Activated CD4-positive, alpha-beta T cell treated with anti-CD3 and anti-CD28 coated beads, Interleukin-2, amount 10 ng/mL, durations not matched to agents 24 days and 14 days (primary cell): ENCODE measurements at places on chromosomes 5 and 9. TPM values are rescaled to one million over a fixed set of nuclear protein-coding genes. Genes with fewer than 3 reads are reported as not detected.
A peak's percentile ranks its signal among the peaks of the same experiment; 100 is the strongest.

Gene TRAF2
- 61.6 and 66.6 TPM in 2 replicates for total RNA-seq

DNA sequence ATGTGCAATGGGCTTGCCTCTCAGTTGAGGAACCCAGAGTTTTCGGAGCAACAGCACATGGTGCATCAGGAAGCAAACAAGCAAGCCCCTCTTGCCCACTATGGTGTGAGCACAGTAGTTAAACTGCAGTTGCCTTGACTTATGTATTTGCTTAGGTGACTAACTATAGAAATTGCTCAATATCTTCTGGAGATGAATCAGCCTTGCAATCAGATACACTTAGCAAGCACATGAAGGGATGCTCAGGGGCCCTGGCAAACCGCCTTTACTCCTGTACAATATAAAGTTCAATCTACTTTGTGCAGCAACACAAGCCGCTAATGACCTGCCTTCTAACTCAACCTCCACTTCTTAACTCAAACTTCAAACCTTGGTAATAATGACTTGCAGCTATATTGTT lies 581.7 kb upstream of the RIOK2 start:
- no peaks in the 10 kb centered on the region for H3K36me3 ChIP-seq
- no peak overlapping the region for H3K27ac ChIP-seq
- H3K4me3 ChIP-seq, result no peak overlapping the region

DNA sequence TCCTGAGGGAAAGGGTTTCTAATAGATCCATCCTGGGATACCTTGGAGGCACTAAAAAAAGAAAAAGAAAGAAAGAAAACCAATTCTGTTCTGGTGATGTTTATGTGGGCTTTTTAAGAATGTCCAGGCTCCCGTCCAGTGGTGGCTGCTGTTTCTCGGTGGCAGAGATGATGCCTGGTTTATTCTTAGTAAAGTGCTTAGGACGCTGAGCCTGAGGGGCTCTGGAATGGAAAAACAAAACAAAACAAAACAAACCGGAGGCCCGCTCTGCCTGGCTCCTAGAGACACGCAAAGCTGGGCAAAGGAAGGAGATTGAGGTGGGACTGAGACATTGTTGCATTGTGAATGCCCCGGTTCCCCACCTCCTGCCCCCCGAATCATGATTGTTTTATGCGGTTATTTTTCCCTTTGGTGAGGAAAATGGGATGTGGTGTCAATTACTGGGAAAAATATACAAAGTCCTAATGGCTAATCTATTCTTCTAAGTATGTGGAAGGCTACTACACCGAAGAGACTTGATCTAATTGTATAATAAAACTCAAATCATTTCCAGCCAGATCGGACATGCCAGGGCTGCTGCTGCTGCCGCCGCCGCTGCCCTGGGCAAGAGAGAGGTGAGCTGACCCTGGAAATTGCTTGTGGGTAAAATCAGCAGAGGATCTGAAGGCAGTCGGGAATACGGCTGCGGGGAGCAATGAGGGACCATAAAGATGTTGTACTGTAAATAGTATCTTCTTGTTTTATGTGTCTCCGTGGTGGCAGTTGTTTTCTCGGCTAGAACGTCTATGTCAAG lies 644.9 kb downstream of the CCDC171 start:
- H3K27me3 ChIP-seq, result no peaks in the 10 kb centered on the region
- H3K4me3 ChIP-seq, result no peak overlapping the region
- no peaks in the 10 kb centered on the region for H3K36me3 ChIP-seq
- no peak overlapping the region for H3K27ac ChIP-seq
- DNase-seq, result no peak
- H3K4me1 ChIP-seq, result no peaks in the 10 kb centered on the region

Gene PLAC8L1
- 0.57 and 1.2 TPM in 2 replicates for total RNA-seq

DNA sequence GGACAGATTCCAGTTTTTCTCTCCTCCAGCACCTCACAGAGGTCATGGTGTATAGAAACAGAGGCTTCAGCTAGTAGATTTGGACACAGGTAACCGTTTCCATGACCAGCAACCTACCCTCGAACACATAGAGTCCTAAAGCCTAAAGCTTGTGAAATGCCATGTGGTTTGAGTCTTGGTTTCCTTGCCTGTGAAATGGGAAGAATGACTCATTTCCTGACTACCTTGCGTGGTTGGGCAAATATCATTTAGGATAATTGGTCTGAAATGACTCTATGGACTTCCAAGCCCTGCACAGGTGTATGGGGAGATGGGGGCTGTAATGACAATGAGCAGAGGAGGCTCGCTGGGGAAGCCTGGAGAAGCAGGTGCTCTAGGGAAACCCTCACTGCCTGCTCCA lies 134.6 kb downstream of the TTLL11 start:
- H3K4me3 ChIP-seq, result no peak overlapping the region
- peak overlapping the region; percentile 6 for H3K27ac ChIP-seq
- peaks cover 6% of the 10 kb centered on the region for H3K4me1 ChIP-seq
- DNase-seq, result no peak
- H3K27me3 ChIP-seq, result peaks cover 2% of the 10 kb centered on the region
- no peaks in the 10 kb centered on the region for H3K36me3 ChIP-seq

Gene BRINP1
- total RNA-seq, result not detected in 2 replicates

DNA sequence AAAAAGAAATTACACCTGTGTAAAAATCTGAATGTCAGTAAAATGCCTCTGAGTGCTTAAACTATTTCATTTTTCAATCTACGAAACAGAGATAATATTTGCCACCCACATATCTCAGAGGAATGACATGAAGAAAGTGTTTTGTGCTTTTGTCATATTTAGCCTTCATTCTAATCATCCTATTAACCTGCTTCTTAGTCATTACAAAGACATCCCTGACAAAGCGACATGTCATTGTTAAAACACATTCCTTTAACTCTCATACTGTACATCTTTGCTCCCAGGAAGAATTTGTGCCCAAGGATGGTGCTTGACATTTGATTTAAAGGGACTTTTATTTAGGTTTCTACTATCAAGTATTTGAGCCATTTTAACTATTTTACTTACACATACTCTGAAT lies 275.9 kb downstream of the DMRTA1 start:
- H3K36me3 ChIP-seq, result no peaks in the 10 kb centered on the region
- no peak overlapping the region for H3K27ac ChIP-seq
- no peak overlapping the region for H3K4me3 ChIP-seq
- no peaks in the 10 kb centered on the region for H3K4me1 ChIP-seq
- no peaks in the 10 kb centered on the region for H3K27me3 ChIP-seq
- DNase-seq, result no peak

- H3K27me3 ChIP-seq, result no peaks in the 10 kb centered on the region
- H3K4me1 ChIP-seq, result peaks cover 50% of the 10 kb centered on the region
- H3K4me3 ChIP-seq, result no peak overlapping the region
- peak; percentile 61 for DNase-seq
These were observed 1.0 kb downstream of the NAIF1 start for GRCh38 chr9:128065907-128066712.

DNA sequence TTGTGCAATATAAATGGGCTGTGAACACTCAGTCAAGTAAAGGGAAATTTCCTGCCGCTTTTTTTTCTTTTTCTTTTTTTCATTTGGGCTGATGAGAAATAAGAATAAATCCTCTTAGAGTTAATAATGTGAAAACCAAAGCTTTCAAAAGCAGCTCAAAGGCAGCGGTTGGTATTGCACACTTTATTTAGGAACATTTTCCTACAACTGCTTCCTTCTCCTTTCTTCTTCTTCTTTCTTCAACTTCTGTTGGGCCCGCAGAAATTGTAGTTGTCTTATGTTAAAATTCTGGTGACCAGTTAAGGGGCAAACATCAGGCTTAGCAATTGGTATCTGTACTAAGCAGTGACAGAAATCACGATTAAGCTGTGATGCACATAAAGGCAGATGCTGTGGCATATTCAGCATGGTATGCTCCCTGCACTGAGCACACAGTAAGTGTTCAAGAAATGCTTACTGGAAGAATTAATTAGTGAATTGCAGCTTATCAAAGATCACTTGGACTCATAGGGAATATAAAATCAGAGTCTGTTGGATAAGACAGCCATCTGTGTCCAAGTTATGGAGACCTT lies 85.4 kb downstream of the ANKRD55 start:
- H3K4me1 ChIP-seq, result peaks cover 37% of the 10 kb centered on the region
- H3K4me3 ChIP-seq, result no peak overlapping the region
- no peaks in the 10 kb centered on the region for H3K27me3 ChIP-seq
- DNase-seq, result peak; percentile 58
- peak overlapping the region; percentile 83 for H3K27ac ChIP-seq

DNA sequence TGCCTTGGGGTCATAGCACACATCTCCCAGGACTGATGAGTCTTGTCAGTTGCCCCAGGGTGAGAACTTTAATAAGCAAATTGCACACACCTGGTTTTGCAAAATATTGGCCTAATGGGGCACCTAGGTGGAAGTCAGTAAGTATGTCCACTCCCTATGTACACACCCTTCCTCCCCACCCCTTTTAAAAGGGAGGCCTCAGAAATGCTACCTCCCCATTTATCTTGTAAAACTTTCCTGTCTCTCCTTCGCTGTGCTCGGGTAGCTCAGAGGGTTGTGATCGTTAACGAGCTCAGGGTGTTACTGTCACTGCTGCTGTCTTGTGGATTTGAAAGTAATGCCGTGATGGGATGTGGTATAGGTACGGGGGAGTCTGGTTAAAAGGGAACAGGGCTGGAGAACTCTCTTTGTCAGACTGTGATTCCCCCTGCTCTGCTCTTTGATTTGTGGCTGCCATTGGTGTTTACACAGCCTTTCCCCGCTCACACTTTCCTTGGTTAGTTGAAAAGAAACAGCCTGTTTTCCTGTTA lies 26.2 kb downstream of the ZNF462 start:
- no peak overlapping the region for H3K27ac ChIP-seq
- DNase-seq, result no peak
- H3K4me3 ChIP-seq, result no peak overlapping the region
- no peaks in the 10 kb centered on the region for H3K27me3 ChIP-seq
- H3K36me3 ChIP-seq, result no peaks in the 10 kb centered on the region

DNA sequence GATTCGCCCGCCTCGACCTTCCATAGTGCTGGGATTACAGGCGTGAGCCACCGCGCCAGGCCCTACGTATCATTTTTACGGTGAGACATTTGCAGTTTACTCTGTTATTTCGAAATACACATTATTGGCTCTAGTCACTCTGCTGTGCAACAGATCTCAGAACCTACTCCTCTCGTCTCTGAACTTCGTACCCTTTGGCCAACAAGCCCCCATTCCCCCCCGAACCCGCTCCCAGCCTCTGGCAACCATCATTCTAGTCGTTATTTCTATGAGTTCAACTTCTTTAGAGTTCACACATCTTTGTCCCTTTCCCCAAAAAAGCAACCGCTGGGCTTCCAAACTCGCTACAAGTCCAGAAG lies 735 bp downstream of the PTGR1 start:
- no peak overlapping the region for H3K27ac ChIP-seq
- H3K27me3 ChIP-seq, result peaks cover 33% of the 10 kb centered on the region
- peak; percentile 56 for DNase-seq
- H3K4me3 ChIP-seq, result peak overlapping the region; percentile 89

DNA sequence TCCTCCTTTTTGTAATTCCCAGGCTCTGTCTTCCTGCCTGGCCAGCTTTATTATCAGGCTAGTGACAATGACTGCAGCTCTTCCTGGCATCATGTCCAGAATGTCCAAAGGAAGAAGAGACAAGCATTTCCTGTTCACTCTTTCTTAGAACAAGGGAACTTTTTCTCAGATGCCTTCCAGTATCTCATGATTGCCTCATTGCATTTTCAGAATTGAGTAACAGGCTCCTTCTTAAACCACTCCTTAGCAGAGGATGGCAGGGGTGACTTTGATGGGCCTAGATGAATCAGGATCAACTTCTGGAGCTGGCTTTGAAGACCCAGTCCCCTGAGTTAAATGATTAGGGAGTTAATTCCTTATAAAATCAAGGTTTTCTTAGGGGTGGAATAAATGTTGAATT lies 92.9 kb upstream of the RASGRF2 start:
- DNase-seq, result no peak
- peak overlapping the region; percentile 77 for H3K27ac ChIP-seq
- peaks cover 58% of the 10 kb centered on the region for H3K36me3 ChIP-seq
- H3K4me3 ChIP-seq, result peak overlapping the region; percentile 13
- H3K27me3 ChIP-seq, result no peaks in the 10 kb centered on the region

- DNase-seq, result peak; percentile 61
- H3K27me3 ChIP-seq, result peaks cover 13% of the 10 kb centered on the region
- peaks cover 11% of the 10 kb centered on the region for H3K4me1 ChIP-seq
- no peaks in the 10 kb centered on the region for H3K36me3 ChIP-seq
- peak overlapping the region; percentile 68 for H3K4me3 ChIP-seq
These were observed 158.6 kb upstream of the SHB start for GRCh38 chr9:38227656-38228055.

Gene FAM169A
- 1.8 and 2.6 TPM in 2 replicates for total RNA-seq

DNA sequence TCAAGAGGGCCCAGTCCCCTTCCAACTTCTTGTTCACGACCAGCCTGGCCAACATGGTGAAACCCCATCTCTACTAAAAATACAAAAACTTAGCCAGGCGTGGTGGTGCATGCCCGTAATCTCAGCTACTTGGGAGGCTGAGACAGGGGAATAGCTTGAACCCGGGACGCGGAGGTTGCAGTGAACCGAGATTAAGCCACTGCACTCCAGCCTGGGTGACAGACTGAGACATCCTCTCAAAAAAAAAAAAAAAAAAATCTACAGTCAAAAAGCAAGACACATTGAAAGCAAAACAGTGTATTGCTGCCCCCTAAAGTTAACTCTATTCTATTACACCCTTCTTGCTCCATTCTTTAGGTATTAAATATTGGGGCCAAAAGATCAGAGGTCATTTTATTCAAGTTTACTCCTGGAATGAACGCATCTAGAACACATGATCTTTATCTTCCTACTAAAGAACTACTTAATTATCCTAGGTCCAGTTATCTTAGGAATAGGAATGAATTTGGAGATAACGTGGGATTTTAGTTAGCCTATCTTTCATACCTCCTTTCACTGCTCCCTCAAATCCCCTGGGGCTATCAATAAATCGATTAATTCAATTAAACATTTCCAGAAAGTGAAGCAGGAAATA lies 2.4 kb downstream of the ATG12 start:
- H3K27ac ChIP-seq, result no peak overlapping the region
- DNase-seq, result peak; percentile 75
- peaks cover 46% of the 10 kb centered on the region for H3K4me1 ChIP-seq

GRCh38 chr9:68750255-68750654 lies 45.2 kb downstream of the PIP5K1B start:
- no peaks in the 10 kb centered on the region for H3K36me3 ChIP-seq
- H3K27ac ChIP-seq, result no peak overlapping the region
- H3K4me3 ChIP-seq, result no peak overlapping the region

Gene ASPN
- not detected in 2 replicates for total RNA-seq

Gene IFNA21
- not detected in 2 replicates for total RNA-seq

DNA sequence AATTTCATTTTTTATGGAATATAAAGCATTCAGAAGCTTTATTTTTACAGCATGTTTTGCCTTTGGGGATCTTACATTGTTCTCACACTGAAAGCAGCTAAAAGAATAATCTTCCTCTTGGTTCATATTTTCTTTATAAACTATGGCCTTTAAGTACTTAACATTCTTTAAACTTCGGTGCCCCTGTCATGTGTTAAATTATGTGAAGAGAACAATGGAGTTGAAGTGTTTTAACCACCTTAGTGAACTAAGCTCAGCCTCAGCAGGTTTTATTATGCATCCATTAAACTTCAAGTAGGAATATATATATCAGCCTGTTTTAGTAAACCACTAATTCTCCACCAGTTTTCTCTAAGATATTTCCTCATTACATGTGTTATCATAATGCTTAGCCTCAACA lies 371.4 kb upstream of the CDH18 start:
- no peaks in the 10 kb centered on the region for H3K4me1 ChIP-seq
- no peaks in the 10 kb centered on the region for H3K36me3 ChIP-seq
- H3K27me3 ChIP-seq, result no peaks in the 10 kb centered on the region
- DNase-seq, result no peak
- H3K4me3 ChIP-seq, result no peak overlapping the region
- H3K27ac ChIP-seq, result no peak overlapping the region
